ENCODE measurements at places on chromosomes 13 and 19.

GRCh38 chr13:28707629-28708427 lies 10.9 kb downstream of the SLC46A3 start:
- DNase-seq = peak; percentile 63

DNA sequence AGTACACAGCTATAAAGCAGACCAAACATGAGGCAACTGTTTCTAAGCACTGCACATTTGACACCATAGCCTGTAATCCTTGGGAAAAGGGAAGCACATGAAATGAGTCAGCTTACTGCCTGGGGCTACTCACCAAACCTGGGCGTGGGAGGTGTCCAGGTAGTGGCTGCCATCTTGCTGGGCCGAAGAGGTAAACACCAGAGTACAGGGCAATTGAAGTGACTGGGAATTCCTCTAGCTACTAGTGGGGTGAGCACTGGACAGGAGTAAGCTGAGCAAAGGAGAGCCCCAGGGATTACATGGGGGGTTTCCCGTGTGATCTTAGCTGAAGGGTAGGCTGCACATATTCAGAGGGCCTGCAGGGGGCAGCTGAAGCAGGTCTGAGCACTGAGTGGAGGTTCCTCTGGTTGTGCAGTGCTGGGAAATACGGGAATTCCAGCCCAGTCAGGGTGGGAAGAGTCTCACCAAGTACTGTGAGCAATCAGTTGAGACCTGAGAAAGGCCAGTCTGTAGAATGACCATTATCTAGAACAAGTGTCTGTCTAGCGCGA lies 140.5 kb downstream of the SLC7A1 start:
- DNase-seq = no peak

DNA sequence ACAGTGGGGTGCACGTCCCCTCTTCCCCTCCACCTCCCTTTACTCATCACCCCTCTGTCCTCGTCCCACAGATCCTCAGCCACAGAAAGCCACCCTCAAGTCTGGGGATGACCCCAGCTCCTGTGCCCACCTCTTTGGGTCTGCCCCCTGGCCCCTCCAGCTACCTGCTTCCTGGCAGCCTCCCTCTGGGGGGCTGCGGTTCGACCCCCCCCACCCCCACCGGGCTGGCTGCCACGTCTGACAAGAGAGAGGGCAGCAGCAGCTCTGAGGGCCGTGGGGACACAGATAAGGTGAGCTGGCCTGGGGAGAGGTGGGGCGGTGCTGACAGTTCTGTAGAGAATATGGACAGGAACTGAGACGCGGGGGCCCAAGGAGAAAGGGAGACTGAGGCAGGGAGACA lies 11.1 kb downstream of the IRF3 start:
- no peak for DNase-seq

GRCh38 chr13:30151388-30151787 lies 156.0 kb downstream of the KATNAL1 start:
- no peak for DNase-seq

DNA sequence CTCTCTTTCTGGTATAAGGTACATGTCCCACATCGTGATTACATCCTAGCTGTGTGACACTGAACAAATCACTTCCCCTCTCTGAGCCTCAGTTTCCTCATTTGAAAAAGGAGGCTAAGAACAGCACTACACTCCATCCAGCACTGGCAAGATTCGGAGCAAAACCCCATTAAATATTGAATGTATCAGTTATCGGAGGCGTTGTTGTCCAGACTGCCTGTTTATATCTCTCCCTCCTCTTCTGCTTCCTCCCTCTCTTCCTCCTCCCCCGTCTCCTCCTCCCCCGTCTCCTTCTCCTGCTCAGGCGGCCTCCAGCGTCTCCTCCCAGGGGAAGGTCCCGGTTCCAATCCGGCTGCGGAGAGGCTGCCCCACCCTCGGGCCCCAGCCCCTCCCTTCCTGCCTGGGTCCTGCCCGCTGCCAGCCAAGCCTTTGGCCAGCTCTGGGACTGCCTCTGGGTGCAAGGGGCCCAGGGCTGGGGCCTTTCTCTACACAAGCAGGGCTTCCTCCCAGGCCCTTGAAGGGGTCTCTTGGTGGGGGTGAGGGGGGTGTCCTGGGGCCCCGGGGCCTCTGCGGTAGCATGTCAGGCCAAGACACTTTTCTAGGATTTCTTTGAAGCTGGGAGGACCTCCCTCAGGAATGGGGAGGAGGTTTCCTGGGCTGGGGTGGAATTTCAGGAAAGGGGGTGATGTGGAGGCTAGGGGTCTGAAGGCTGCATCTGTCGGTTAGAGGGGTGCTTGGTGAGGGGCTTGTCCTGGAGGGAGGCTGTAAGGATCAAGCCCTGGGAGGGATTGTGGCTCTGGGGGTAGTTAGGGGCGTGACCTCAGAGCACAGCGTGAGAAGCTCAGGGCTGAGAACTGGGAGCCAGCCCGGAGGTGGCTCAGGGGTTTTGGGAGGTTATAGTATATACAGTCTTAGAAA lies 1.9 kb downstream of the RRAS start:
- DNase-seq = peak; percentile 62

GRCh38 chr19:49224879-49225278 lies 67.3 kb downstream of the TRPM4 start:
- DNase-seq = peak; percentile 70

DNA sequence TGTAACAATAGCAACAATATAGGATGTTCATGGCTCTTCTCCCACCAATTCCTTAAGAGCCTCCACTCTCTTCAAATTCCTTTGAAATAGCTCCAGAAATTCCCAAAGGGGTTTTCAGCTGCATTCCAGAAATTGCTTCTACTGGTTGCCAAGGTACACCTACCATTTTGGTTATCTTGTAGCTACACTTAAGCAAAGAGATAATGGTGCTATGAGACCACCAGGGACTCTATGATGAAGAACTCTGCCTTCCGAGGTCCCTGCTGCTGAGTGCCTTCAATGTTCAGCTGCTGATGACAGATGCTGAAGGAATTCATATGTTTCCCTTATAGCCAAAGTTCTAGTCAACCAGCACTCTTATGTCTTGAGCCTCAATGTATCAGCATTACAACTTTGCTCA lies 78.4 kb downstream of the POU4F1 start:
- DNase-seq = no peak

DNA sequence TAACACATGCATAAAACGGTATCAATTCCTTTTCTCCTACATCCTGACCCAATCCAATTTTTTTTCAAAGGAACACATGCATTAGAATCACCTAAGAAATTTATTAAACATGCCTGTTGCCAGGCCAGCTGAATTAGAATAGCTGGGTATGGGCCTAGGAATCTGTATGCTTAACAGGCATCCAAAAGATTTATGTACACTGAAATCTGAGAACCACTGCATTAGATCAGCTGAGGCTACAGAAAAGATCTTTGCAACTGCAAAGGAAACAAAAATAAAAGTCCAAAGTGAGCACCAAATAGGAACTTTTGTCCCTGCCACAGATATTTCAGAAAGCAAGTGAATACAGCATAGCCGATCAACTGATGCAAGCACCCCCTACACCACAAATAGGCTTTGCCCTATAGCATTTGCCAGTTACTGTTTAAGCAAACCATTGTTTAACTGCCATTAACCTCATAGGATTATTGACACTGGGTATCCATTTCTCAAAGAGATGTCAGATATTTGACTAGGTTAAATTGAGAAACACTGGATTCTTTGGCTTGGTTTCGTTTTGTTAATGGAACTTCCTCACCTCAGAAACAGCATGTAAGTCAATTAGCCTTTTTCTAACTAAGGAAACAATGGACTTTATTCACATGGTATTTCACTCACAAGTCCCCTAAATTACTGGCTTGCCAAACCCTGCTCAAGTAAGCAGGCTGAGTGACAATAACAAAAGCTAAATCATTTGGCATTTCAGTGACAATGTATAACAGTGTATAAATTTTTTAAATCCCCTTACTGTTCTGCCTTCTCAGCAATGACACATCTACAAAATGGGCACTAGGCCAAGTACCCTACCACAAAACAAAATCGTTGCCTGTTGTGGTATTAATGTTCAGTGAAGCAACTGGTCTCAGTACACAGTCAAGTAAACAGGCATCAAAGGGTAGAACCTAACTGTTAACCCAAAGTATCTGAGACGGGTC lies 67.8 kb downstream of the SUCLA2 start:
- peak; percentile 21 for DNase-seq

DNA sequence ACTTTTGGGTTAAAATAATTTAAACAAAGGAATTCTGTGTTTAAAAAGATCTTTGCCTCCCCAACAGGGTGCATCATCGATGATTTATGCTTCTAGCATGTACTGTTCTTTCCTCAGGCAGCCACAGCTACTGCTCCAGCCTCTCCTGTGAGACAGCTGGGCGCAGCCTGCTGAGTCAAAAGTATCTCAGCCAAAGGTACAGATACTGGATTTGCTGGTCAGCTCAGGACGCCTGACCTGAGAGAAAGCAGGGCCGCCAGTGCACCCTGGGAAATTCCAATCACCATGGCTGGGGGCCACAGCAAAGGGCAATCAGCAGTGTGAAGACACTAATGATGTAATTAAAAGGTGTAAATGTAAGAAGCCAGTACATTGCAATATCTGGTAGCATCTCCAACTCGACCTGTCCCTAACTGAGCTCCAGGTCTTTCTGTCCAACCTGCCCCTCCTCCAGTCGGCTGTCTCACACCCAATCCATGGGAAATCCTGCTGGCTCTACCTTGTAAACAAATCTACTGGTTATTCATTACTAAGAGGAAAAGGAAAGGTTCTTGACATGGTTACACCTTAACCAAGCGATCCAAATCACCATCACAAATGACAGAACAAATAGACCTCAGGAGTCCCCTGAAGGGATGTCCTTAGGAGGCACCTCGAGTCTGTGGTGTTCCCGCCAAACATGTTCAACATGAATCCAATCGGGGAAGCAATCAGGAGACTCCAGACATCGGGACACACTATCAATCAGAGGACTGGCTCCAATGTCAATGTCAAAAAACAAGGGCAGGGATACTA lies 7.3 kb downstream of the OPA3 start:
- DNase-seq = peak; percentile 94

DNA sequence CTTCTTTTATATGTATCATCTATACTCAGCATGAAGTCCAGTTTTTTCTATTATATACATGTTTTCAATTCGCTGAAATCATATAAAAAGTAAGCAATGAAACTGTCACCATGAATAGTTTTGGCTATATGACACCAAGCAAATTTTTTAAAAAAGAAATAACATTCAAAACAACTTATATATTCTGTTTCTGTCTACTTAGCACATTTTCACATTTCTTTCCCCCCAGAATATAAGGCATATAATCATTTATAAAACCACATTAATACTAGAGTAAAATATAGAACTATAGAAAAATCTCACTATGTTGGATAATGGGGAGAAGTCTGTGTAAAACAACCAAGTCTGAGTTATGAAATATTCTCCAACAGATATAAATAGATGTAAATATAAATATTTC lies 33.1 kb downstream of the POSTN start:
- DNase-seq = no peak

DNA sequence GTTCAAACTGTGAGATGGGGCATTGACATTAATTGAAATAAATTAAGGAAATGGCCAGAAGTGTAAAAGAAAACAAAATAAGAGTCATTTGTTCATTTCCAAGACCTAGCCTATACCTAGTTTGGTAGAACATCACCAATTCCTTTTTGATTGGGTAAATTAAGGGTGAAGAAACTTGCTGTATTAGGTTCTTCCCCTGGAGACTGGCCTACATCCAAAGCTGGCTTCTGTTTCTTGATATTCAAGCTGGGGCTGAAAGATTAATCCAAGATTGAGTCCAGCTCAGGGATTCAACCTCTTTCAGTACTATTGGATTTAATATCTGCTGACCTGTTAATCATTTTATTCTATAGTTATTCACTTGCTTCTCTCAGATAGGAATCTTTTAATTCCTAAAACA lies 183.2 kb downstream of the GPC6 start:
- DNase-seq = no peak

GRCh38 chr19:6061376-6062130 lies 48.7 kb downstream of the RFX2 start:
- DNase-seq = no peak

GRCh38 chr19:28396287-28396831 lies 816.6 kb downstream of the UQCRFS1 start:
- no peak for DNase-seq

DNA sequence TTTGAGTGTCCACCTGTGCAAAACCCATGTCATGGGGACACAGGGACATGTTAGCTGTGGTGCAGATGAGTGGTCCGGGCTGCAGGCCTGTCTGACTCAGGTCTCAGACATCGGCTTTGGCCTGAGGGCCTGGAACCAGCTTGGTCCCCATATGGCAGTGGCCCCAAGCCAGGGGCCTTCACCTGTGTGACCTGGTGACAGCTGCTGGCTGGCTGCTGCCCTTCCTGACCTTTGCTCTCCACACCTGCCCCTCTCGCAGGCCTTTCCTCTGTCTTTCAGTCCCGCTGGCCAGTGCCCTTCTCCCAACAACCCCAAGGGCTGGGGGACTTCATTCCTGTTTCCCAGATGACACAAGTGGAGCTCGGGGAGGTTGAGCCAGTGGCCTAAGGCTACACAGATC lies 22.9 kb upstream of the LDLR start:
- DNase-seq = no peak

DNA sequence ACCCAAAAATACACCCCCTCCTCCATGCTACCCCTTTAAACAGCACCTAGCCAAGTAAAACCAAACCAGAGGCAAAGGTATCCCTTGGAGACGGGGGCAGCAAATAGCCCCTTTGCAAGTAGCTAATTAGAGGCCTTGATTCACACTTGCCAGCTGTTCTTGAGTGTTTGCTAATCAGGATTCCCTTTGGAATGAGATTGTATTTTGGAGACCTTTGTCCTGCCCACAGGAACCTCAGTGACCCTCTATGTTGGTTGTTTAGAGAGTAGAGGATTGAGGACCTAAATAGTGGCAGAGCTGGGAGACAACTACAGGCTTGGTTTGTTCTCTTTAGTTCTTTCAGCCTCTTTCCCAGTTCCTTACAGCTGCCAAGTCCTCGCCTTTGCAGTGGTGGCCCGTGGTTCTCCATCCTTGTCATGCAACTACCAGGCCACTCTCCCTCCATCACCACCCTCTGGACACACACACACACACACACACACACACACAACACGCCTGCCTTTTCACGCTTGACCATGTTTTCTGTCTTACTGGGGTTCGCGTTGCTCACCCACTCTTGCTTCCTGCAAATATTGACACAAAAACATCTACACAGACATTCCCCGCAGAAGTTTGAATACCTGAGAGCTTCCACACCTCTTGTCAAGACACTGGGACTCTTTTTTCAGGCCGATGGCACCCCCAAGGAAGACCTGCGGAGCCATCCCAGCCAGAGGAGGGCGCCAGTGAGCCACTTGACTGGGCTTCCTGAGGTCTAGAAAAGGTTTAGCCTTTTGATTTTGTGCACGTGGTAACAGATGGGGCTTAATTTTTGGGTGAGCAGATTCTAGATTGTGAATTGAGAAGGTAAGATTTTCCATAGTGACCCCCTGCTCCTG lies 80.0 kb upstream of the GPR183 start:
- DNase-seq = peak; percentile 29
